ENCODE measurements at places on chromosomes 4 and X.

GRCh38 chrX:40065296-40066046 lies 32.3 kb downstream of the BCOR start:
- no peak for DNase-seq

- no peak for DNase-seq
Measured at GRCh38 chrX:82676386-82676785, 831.7 kb upstream of the POU3F4 start.

DNA sequence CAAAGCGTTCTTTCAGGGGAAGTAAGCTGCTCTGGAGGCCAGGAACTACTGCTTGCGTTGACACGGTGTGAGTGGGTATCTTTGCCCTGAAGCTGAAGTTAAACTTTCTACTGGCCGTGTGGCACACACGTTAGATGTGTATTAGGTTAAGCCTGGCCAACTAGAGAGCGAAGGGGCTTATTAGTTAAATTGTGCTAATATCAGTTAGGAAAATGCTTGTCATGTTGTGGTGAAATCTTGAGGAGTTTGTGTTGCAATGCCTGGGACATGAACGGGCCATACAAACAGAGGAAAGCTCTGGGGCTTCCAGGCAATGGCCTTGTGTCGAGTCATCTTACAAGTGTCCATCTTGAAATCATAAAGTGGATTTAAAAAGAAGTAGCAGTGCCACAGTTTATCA lies 62.6 kb downstream of the NSUN7 start:
- no peak for DNase-seq

DNA sequence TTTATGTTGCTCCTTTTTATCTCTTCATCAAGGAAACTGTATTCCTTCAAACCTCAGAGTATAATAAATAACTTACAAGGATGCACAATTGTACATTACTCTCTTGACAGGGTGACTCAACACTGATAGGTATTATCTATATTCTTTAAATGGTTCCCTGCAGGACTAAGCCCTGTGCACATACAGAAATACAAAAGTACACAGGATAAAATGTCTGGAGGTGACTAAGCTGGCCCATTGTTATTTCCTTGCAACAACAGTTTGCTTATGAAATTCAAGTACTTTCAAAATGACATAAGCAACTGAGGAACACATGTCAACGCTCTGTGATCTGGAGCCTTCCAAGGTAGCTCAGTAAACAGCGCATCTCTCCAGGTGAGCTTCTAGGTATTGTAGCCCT lies 83.8 kb upstream of the RPL34 start:
- no peak for DNase-seq

- no peak for DNase-seq
Measured at GRCh38 chr4:123986268-123986798, 589.7 kb downstream of the SPRY1 start.

DNA sequence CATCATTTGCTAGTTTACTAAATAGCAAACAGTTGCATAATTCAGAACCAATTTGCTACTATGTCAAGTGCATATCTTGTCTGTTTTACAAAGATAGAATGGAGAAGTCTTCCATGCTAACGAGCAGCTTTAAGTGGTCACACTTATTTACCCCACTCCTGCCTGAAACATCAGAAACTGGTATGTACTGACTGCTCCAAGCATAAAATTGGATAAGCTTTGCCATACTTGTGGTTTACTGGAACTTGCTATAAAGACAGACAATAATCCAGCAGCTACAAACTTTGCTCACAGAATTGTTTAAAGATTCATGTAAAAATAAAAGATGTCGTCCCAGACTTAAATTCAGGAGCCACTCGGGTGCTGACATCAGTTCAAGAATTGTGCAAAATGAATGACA lies 13.3 kb upstream of the CDKL2 start:
- no peak for DNase-seq

GRCh38 chr4:76704133-76704881 lies 193.6 kb downstream of the SOWAHB start:
- no peak for DNase-seq

DNA sequence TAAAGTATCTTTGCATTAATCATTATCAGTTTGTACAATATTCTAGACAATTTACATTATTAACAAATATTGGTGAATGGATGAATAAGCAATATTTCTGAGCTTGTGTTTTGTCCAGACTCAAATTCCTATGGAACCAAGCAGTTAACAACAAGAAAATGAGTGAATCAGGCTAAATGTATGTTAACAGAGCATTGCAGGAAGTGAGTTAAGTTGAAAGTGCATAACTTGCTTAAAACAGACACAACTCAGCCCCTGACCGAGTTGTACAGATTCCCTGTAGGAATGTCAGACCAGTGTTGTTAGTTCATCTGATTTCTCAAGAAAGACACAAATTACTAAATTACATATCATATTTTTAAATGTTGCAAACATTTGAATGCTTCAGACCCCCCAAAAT lies 23.7 kb upstream of the CSN1S1 start:
- no peak for DNase-seq

GRCh38 chr4:118740869-118741268 lies 55.7 kb downstream of the METTL14 start:
- no peak for DNase-seq

Measured in effector memory CD4-positive, alpha-beta T cell (primary cell).